ENCODE measurements at places on chromosomes 13 and 19.

DNA sequence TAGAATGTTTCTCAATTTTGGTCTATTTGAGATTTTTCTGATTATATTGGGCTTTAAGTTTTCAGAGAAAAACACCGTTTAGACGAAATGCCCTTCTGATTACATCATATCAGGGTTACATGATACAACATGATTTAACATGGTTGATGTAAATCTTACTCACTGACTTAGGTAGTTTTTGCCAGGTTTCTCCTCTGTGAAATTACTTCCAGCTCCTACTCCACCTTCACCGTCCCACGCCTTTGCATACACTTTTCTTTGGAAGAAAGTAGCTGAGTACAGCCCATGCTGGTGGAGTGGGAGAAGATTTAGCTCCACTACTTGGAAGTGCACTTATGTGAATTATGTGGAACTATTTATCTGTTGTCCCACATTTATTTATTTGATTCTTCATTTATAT lies 433.2 kb upstream of the KLHL1 start:
- DNase-seq = no peak

DNA sequence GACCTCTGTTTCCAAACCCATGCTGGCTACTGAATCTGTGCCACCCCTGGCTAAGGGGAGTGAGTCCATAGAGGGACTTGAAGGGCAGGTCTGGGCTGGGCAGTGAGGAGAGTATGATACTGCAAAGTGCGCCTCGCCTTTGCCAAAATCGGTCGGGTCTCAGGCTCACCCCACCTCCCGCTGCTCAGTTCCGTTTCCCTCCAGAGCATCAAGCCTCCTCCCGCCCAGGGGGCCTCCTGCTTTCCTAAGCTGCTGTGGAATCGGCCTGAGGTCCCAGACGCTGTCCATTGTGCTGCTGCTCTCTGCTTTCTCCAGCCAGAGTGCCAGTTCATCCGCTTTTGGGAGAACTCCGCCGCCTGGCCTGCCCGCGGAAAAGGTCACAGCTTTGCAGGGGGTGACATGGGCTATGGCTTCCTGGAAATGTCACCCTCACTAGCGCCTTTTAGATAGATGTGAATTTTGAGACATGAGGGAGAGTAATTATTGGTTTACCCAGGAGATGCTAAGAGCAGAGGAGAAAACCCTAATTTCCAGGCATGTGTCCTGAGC lies 1418.4 kb downstream of the UQCRFS1 start:
- DNase-seq = peak; percentile 68

- no peak for DNase-seq
Measured at GRCh38 chr19:38564981-38565690, 52.6 kb downstream of the MAP4K1 start.

GRCh38 chr19:33697766-33698165 lies 76.0 kb downstream of the CHST8 start:
- no peak for DNase-seq

- DNase-seq = no peak
Measured at GRCh38 chr13:35473206-35473775, 3.2 kb downstream of the MAB21L1 start.

- DNase-seq = peak; percentile 25
Measured at GRCh38 chr19:51689751-51690453, 3.2 kb upstream of the SPACA6 start.

GRCh38 chr13:71067165-71067815 lies 799.7 kb downstream of the DACH1 start:
- no peak for DNase-seq

DNA sequence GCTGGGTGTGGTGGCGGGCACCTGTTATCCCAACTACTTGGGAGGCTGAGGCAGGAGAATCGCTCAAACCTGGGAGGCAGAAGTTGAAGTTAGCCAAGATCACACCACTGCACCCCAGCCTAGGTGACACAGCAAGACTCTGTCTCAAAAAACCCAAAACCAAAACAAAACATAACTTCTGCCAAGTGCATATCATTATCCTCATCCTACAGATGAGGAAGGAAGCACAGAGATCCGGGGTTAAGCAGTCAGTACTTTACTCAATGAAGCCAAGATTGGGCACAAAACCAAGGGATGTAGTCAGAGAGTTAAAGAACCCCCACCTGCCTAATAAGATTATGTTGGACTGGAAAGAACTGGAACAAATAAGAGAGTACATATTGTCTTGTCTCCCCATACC lies 5.5 kb upstream of the TMTC4 start:
- DNase-seq = no peak

DNA sequence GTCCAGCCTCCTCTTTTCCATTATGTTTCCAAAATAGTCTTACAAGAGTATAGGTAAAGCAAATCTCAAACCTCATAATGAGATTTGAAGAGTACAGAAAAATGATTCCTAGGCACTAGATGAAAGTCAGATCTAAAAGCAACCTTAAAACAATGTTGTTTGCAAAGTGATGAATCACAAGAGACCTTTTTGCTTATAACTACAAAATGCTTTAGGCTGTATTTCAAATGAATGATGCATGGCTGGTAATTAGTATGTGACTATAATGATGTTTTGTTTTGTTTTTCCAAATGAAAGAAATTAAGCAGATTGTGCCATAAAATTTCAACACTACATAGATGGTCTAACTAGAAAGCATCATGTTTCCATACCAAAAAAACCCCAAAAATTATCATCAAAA lies 272.7 kb downstream of the DIAPH3 start:
- no peak for DNase-seq

- no peak for DNase-seq
Measured at GRCh38 chr19:55080121-55080967, 4.7 kb downstream of the EPS8L1 start.

GRCh38 chr19:2720777-2721569 lies at the start of gene DIRAS1:
TSS of gene DIRAS1 (minus strand) at chr19:2721372. CDS start at chr19:2717806, 3,566 bp downstream.
- DNase-seq = no peak

DNA sequence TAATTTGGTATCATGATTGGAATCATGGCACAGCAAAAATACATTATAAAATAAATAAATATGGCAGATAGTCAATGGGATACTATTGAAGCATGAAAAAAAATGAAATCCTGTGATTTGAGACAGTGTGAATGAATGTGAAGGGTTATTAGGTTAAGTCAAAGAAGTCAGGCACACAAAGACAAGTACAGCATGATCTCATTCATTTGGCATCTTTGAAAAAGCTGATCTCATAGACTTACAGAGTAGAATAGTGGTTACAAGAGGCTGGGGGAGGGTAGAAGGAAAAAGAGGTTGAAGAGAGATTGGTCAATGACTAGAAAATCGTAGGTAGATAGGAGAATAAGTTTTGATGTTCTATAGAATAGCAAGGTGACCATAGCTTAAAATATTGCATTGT lies 295.1 kb upstream of the SLITRK5 start:
- no peak for DNase-seq

DNA sequence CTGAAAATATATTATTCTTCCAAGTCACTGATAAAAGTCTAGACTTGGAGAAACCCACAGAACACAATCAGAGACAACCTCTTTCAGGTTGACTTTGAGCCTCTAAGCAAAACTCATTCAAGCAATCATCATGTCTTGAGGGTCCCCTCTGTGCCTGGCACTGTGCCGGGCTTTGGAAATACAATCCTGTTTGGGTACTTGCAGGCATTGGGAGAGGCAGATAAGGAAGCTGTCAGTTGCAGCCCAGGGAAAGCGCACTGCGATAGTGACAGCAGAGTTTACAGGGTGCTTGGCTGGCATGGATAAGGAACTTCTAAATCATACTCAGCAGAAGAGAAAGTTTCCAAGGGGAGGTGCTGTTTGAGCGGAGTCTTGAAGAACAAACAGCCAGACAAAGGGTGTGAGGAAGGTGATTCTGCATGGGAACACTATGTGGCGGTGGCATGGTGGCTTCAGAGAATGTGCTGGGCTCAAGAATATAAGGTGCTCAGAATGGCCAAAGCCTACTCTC lies 9.1 kb downstream of the SERP2 start:
- no peak for DNase-seq

- no peak for DNase-seq
Measured at GRCh38 chr13:80140685-80141084, 200.2 kb downstream of the SPRY2 start.

DNA sequence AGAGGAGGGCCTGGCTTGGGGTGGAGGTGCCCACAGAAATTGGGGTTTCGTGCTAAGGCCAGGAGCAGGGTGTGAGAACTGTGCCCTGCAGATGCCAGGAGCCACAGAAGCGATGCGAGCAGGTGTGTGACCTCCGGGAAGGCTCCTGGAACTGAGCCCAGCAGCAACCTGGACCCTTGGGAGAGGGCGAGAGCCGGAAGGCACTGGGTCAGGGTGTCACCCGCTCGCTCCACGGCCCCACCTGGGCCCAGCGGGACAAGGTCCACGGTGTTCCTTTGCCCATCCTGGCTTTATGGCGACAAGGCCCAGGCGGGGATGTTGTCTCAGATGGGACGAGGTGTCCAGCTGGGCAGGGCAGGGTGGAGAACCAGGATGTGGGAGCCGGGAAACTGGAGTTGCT lies 4.2 kb downstream of the MISP start:
- DNase-seq = no peak

GRCh38 chr19:33376423-33376822 lies 2.9 kb downstream of the CEBPG start:
- no peak for DNase-seq

GRCh38 chr19:20067943-20068342 lies 9.9 kb upstream of the ZNF90 start:
- DNase-seq = no peak

DNA sequence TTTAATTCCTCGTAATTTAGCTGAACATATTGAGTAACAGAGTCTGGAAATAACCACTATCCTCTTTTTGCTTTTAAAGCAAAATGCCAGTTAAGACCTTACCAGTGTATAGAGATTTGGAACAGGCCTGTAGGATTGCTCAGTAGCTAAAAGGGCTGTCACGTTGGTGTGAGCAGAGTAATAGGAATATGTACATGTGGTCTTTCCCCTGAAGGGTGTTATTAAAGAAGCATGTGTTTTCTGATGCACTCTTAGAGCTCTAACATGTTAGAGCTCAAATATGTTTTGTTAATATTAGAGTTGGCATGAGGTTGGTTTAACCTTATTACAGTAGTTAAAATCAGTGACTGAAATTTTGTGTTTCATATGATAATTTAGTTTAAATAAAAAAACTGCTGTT lies 172.9 kb downstream of the PDS5B start:
- no peak for DNase-seq

GRCh38 chr19:42528354-42529247 lies at the start of gene CEACAM1:
TSS of gene CEACAM1 (minus strand) at chr19:42528481. CDS start at chr19:42528374, 107 bp downstream.
- DNase-seq = no peak

DNA sequence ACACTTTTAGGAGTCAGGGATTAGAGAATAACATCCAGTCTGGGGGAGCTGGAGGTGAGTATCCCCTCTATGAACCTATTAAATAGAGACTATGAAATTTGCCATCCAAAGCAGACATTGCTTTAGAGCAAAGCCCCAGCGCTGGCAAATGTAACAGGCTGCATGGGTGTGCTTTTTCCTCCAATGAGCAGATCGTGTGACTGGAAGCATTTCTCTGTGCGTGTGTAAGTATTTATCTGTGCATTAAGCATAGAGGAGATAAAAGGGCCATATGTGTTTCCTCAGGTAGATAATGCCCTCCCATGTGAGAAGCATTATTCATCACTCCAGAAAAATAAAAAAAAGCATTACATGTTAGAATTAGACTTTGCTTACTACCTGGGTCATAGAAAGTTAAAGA lies 924 bp downstream of the TNFSF13B start:
- no peak for DNase-seq

DNA sequence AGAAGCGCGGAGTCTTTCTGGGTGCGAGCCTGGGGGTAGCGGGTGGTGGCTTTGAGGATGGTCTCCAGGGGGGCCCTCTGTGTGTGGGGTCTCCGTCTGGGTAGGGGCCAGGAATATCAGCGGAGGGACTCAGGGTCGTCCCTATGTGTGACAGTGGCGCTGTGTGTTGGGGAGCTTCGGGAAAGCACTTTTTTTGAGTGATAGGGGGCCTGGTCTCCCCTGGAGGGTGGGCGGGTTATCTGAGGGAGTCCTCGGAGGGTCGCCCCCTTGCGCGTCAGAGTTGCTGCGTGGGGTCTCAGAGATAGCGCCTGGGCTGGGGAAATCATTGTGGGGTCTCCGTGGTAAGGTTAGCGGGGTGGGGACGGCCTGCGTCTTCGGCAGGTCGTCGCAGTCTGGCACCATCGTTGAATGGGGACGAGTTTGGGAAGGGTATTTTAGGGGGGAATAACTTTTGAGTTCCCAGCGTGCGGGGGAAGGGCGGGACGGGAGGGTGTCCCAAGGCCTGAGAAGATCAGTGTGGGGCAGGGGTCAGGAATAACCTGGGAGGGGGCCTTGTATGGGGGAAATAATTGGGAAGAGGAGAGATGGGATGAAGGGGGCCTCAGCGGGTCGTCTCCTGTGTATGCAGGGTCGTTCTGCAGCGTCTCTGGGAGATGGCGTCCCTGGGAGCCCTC lies 857 bp downstream of the IER2 start:
- no peak for DNase-seq

DNA sequence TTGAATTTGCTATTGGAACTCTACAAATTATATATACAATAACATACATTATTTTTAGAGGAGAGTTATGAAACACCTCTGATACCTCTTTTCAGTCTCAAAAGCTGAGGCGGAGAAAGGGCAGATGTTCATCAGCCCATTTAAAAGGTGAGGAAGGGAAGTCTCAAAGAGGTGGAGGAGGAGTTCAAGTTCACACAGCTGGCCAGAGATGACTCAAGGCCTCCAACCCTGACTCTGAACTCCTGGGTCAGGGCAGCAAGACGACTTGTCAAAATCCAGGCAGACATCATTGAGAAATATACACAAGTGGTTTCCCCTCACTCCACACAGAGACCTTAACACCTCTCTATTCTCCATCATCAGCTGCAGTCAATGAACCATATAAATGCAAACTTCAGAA lies 2.1 kb downstream of the SIAH3 start:
- no peak for DNase-seq

DNA sequence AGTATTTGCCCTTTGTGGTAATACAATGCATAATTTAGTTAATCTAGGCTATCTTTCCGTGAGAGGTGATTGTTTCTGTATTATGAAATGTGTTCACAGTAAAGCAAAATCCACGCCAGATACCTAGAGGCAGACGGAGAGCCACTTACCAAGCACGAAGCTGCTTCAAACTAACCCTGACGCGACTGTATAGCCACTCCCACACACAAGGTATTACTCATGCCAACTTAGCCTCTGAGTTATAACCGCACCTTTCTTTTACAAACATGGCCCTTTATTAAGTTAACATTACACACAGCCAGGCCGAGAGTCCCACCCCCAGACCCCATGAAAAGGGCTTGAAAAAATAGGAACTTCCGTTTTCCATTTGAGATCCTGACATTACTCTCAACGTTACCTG lies 185.7 kb downstream of the ABCC4 start:
- no peak for DNase-seq

All from substantia nigra (tissue), 51 donors.